ENCODE measurements at places on chromosomes 11 and 22.

DNA sequence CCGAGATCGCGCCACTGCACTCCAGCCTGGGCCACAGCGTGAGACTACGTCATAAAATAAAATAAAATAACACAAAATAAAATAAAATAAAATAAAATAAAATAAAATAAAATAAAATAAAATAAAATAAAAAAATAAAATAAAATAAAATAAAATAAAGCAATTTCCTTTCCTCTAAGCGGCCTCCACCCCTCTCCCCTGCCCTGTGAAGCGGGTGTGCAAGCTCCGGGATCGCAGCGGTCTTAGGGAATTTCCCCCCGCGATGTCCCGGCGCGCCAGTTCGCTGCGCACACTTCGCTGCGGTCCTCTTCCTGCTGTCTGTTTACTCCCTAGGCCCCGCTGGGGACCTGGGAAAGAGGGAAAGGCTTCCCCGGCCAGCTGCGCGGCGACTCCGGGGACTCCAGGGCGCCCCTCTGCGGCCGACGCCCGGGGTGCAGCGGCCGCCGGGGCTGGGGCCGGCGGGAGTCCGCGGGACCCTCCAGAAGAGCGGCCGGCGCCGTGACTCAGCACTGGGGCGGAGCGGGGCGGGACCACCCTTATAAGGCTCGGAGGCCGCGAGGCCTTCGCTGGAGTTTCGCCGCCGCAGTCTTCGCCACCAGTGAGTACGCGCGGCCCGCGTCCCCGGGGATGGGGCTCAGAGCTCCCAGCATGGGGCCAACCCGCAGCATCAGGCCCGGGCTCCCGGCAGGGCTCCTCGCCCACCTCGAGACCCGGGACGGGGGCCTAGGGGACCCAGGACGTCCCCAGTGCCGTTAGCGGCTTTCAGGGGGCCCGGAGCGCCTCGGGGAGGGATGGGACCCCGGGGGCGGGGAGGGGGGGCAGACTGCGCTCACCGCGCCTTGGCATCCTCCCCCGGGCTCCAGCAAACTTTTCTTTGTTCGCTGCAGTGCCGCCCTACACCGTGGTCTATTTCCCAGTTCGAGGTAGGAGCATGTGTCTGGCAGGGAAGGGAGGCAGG, at the start of gene GSTP1:
Gene GSTP1, plus strand, starts transcription at position 566 of the 958 bp plus-strand sequence. Its CDS starts 32 bp downstream, at position 598.
- DNase-seq, result peak; percentile 94

GRCh38 chr11:38365274-38365673, 1767.2 kb upstream of the RAG2 start:
- DNase-seq, result no peak

DNA sequence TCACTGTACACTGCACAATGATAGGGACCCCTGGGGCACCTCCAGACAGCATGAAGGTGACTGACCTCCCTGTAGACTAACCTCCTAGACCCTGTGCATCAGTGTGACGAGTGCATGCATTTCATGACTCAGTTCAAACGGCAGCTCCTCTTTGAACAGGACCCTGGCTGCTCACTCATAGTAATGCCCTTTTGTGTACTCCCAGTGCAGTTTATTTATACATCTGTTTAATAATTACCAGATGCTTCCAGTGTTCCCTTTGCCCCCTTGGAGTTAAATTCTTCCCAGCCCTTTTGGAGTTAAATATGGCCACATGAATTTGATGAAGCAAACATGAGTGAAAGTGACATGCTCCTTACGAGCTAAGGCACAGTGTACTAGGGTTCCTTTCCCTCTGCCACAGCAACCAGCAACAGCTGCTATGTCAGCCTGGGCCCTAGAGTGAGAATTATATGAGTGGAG, 72.4 kb downstream of the PANX1 start:
- DNase-seq, result peak; percentile 21

- DNase-seq, result peak; percentile 68
Observed at GRCh38 chr11:86608251-86608799, 64.1 kb downstream of the ME3 start.

DNA sequence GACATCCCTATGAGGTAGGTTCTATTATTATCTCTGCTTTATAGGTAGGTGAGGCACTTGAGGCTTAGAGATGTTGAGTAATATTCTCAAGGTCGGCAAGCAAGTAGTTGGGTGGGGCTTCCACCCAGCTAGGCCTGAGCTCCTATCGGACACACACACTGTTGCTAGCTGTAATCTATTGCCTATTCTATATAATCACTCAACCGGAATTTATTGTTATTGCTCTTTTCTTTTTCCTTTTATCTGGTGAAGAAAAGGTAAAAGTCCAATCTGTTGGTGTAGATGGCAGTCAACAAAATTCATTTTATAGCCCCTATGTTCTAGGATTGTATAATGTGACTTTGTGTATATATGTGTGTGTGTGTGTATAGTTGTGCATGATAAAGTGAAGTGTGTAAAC, 3.4 kb downstream of the OR9Q2 start:
- no peak for DNase-seq

DNA sequence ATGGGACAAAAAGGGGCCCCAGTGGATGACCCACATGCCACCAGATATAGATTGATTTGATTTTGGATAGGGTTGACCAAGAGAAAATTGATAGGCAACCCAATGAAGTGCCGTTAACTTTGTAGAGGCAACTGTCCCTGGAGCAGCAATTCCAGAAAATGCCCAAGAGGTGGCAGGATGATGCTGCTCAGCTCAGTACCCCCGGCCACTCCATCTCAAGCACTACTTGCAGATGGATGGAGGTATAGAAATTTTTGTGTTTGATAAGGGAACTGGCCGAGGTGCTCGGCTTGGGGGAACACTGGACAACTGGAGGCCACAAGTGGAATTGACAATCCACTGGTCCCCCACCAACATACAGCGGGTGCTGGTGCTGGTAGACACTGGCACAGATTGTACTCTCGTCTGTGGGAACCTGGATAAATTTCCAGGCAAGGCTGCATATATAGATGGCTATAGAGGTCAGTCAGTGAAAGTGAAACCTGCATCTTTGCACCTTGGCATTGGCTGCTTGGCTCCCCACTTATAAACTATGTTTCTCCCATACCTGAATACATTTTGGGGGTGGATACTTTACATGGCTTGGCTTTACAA, 86.3 kb downstream of the CCDC83 start:
- DNase-seq, result no peak

- no peak for DNase-seq
Observed at GRCh38 chr11:61918938-61919704, 1.8 kb upstream of the RAB3IL1 start.

- no peak for DNase-seq
Observed at GRCh38 chr11:35752115-35752514, 89.5 kb downstream of the TRIM44 start.

DNA sequence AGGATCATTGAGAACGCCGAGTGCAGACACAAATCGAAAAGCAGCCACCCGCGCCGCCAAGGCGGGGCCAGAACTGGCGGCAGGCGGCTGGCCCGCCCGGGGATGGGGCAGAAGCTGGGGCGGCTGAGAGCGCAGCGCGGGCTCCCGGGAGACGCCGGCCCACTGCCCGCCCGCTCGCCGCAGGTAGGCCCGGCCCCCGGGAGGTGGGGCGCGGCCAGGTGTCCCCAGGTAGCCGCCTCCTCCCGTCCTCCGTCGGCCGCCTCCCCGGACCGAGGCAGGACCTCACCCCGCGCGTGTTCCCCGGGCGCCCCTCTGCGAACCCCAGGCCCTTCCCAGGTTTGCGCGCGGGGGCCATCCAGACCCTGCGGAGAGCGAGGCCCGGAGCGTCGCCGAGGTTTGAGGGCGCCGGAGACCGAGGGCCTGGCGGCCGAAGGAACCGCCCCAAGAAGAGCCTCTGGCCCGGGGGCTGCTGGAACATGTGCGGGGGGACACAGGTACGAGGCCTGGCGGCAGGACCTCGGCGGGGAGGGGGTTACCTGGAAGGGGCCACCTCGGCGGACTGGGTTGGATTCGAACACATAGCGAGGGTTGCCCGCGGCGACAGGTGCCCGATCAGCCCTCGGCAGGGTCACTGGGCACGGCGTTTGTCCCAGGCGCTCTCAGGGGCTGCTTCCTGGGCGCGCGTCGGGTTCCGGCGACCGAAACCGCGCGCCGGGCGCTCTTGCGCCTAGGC, at the start of gene PRRG4:
Gene PRRG4, plus strand, starts transcription at position 248 of the 733 bp plus-strand sequence. CDS start 603 bp downstream, outside the sequence.
- DNase-seq, result peak; percentile 52

DNA sequence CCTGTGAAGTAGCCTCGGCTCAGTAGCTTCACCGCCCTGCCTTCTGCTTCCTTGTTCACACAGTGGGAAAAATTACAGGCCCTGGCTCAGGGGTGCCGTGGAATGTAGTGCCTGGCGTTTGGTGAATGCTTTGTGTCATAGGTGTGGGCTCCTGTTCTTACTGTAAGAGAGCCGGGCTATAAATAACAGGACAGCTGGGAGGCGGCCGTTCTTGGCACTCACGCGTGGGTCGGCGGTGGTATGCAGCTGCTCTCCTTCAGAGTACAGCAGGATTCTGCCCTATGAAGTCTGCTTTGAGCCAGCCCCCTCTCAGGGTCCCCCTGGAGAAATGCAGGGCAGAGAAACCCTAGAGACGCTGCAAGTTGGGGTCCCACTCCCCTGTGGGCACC, 84.2 kb downstream of the CTTN start:
- DNase-seq, result no peak

DNA sequence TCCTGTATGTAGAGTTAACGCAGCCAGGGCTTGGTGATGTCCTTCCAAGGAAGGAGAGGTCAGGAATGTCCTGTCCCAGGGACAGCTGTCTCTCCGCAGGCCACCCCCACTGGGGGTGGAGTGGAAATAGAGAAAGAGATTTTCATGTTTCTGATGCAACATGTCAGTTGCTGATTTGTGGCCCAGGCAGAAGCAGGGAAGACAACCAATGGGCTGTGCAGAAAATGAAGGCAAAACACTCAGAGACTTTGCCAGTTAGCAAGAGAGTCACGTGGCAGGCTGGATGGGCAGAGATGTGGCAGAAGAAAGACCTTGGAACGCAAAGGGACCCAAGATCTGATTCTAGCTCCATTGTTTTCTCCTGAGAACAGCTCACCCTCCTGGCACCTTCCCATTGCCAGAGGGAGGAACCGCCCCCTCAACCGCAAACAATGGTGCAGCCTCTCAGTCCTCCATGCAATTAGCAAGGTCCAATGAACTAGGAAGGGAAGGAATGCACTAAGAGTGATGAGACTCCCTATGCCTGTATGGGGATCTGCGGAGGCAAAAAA, 71.0 kb downstream of the SYN3 start:
- no peak for DNase-seq

- DNase-seq, result no peak
Observed at GRCh38 chr11:45050111-45050510, 96.3 kb upstream of the PRDM11 start.

GRCh38 chr11:65279741-65280440, 18.1 kb downstream of the POLA2 start:
- DNase-seq, result no peak

- no peak for DNase-seq
Observed at GRCh38 chr11:120598517-120599257, 87.1 kb downstream of the GRIK4 start.

- DNase-seq, result peak; percentile 78
Observed at GRCh38 chr11:561148-562003, 606 bp downstream of the RASSF7 start.

DNA sequence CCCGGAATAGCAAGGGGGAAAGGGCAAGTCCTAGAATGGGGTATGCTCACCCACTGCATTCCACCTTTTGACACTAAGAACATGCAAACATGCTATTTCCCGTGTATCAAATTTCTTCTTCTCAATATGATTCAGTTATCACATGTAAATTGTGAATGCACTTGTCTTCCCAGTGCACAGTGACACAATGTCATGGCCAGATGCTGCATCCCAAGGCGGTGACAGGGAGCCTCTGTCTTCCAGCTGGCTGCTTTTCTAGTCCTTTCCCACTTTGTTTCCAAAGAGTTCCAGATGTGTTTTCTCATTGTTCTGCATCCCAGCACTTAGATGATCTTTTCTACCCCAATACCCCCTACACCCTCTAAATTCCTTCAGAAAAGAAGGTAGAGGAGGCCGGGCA, 12.4 kb downstream of the SLC25A18 start:
- DNase-seq, result no peak

GRCh38 chr11:85539740-85540139, 87.4 kb downstream of the DLG2 start:
- DNase-seq, result no peak

GRCh38 chr22:46357711-46358520, 22.4 kb downstream of the TRMU start:
- DNase-seq, result no peak

- DNase-seq, result no peak
Observed at GRCh38 chr11:112877581-112877980, 83.6 kb upstream of the NCAM1 start.

DNA sequence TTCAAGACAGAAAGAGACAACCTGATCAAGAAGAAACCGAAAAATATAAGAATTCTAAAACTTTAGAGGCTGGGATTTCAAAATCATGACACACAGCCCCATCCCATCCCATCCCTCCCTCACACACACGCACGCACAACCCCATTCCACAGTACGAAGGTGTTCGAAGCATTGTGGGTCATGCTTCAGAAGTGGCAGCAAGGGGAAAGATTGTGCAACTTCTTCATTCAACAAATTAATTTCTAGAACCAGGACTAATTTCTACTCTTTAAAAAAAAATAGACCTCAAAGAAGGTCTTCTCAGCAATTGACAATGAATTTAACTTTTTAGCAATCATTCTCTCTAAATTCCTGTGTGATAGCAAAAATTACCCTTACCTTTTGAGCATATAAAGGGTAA, 867 bp downstream of the SPA17 start:
- DNase-seq, result no peak

- no peak for DNase-seq
Observed at GRCh38 chr11:35182317-35182939, 43.5 kb downstream of the CD44 start.

DNA sequence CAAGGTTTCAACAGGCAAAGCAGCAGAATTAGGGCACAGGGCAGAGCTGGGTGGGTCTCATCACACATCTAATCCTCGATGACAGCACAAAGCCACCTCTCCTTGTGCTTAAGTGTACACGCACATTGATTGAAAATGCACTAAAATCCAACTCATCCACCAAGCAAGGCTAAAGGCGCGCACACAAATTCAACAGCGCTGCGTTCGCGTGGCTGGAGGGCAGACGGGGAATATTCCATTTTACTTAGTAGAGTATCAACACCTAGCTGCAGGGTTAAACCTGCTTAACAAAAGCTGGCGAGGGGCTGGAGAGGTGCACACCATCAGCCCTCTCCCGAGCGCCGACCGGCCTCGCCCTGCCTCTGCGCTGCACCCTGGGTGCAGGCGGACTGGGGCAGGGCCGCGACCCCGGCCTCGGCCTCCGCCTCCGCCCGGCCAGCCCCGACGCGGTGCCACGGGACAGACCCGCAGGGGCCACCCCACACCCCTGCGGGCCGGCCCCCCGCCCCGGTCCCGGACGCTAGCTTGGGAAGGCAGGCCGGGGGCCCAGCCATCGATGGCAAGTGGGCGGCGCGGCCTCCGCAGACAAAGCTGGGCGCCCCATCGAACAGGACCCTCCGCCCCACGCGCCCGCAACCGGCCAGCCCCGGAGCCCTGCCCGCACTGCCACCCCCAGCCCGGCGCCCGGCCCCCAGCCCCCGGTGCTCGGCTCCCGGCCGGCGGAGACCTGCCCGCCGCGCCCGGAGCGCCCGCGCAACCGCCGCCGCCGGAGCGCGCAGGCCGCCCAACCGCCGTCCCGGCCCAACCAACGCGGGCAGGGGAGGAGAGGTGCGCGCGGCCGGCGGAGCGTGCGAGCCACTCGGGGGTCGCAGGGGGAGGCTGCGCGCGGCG, 929 bp downstream of the PRDM10 start:
- peak; percentile 42 for DNase-seq
